Hair follicular keratinocyte (primary cell): ENCODE measurements at places on chromosomes 6 and 20. TPM values are rescaled to one million over a fixed set of nuclear protein-coding genes. Genes with fewer than 3 reads are reported as not detected.

C6orf118 gene
- not detected in 2 replicates for total RNA-seq

PRPH2 gene
- total RNA-seq, result not detected in 2 replicates

SH3BGRL2 gene
- 2.1 and 2.3 TPM in 2 replicates for total RNA-seq

MAS1 gene
- total RNA-seq, result not detected in 2 replicates

AVP gene
- total RNA-seq, result not detected in 2 replicates

AP5S1 gene
- total RNA-seq, result 11.0 and 19.6 TPM in 2 replicates

FBXO9 gene
- 20.8 and 31.8 TPM in 2 replicates for total RNA-seq

PMEPA1 gene
- 63.2 and 75.6 TPM in 2 replicates for total RNA-seq

FARS2 gene
- 11.9 and 17.2 TPM in 2 replicates for total RNA-seq

ANGPT4 gene
- total RNA-seq, result not detected in 2 replicates

ATXN1 gene
- total RNA-seq, result 6.2 and 9.2 TPM in 2 replicates
